Tibial nerve (tissue), 4 donors: ENCODE measurements at places on chromosomes 1 and 21.

GRCh38 chr1:22607154-22607553, 29.3 kb upstream of the C1QA start:
- no peak for DNase-seq

- peak; percentile 87 for DNase-seq
These were observed 6.6 kb downstream of the CBR3 start for GRCh38 chr21:36141513-36141925.

DNA sequence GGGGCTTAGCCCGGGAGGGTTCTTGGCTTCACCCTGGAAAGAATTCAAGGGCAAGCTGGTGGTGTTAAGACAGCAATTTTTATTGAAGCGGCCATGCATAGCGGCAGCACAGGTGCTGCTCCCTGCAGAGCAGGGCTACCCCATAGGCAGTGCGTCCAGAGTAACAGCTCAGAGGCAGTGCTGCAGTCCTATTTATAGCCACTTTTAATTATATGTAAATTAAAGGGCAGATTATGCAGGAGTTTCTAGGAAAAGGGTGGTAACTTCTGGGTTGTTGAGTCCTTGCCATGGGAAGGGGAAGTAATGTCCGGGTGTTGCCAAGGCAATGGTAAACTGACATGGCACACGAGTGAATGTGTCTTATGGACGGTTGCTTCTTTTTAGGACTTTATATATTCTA, 57.0 kb downstream of the VPS26C start:
- no peak for DNase-seq

GRCh38 chr21:41612674-41613532, 104.9 kb upstream of the TMPRSS2 start:
- peak; percentile 76 for DNase-seq

- DNase-seq = no peak
These were observed 255.5 kb downstream of the CTH start for GRCh38 chr1:70666381-70667140.

- no peak for DNase-seq
These were observed 86.4 kb downstream of the FAM78B start for GRCh38 chr1:166080277-166080966.
